Hematopoietic multipotent progenitor cell treated with erythropoietin and hydrocortisone succinate and interleukin-3 and kit ligand, for 6 days (in vitro differentiated cells): ENCODE measurements at places on chromosomes 1 and 21.

DNA sequence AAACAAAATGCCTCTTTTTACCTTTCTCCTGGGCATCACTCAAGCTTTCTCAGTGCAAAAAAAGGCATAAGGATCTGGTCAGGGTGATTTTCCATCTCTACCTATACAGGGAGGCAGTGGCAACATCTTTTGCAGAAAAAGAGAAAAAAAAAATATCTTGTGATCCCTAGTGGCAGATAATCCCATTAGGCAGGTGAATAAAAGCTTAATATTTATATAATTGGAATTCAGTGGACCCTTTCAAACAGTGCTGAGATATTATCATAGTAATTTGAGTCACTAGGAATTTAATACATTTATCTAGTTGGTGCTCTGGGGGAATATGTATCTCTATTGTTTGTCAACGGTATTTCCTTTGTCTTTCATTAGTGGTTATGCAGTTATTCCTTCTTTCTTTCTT lies 29.9 kb upstream of the CXADR start:
- DNase-seq, result no peak

GRCh38 chr1:231734417-231734816 lies 107.8 kb downstream of the DISC1 start:
- DNase-seq, result no peak

GRCh38 chr1:173405281-173405680 lies 71.9 kb upstream of the PRDX6 start:
- no peak for DNase-seq

- DNase-seq, result no peak
These were observed 8.4 kb upstream of the GALNT2 start for GRCh38 chr1:230058626-230059025.

DNA sequence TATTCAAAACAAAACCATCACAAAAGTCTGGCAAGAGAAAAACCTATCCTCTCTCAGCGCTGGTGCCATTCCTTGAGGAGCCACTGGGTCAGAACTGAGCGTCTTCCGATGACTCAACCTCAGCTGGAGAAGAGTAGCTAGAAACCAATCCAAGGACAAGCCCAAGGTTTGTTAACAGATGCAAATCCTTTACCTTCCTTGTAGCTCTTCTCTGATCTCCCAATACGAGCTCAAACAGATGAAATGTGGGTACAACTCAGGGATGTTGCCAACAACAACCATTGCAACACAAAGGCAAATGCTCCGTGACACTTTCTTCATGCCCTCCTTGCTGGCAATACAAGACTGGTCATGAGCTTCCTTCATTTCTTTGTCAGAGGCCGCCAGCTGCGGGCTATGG lies 337.1 kb downstream of the SIPA1L2 start:
- DNase-seq, result no peak

- DNase-seq, result no peak
These were observed 73.0 kb upstream of the IFFO2 start for GRCh38 chr1:19029191-19030085.

- no peak for DNase-seq
These were observed 32.7 kb upstream of the PTP4A2 start for GRCh38 chr1:31970873-31971272.

DNA sequence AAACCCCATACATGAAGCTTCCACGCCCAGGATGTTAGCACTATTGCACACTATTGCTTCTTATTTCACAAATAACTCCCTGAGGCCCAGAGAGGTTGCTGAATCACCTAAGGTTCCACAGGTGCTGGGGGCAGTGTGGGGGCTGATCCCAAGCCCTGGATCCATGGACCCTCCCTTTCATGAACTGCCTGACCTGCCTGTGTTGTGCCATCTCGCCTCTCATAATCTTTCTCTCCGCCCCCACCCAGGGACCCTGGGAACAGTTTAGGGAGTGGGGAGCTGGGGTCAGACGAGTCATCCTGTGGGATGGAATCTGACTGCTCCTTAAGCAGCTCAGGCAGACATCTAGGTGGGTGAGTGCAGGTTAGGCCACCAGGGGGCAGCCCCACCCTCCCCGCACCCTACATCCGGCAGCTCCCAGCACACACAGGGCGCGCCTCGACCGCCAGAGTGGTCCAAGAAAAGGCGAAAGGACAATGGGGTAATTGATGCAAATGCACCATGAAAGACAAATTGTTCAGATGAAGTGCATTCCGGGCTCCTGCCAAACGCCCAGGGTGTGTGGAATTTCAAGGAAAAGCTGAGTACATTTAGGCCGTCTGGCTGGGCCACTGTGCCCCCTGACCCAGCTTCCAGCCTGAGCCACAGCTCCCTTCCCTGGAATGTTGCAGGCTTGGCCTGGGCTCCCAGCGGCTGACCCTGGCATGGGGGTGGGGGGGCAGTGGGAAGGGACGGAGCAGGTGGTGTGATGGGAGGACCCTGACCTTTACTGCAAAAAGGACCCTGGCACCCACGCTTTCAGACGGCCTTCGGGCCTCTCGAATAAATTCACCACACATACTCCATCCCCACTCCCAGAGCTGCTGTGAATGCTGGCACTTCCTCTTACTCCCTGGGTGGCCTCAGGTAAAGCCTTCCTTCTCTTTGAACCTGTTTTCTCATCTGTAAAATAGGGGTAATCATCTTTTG lies 20.8 kb downstream of the PHLDA3 start:
- peak; percentile 79 for DNase-seq

GRCh38 chr1:206505702-206506355 lies 1.5 kb upstream of the RASSF5 start:
- peak; percentile 38 for DNase-seq

DNA sequence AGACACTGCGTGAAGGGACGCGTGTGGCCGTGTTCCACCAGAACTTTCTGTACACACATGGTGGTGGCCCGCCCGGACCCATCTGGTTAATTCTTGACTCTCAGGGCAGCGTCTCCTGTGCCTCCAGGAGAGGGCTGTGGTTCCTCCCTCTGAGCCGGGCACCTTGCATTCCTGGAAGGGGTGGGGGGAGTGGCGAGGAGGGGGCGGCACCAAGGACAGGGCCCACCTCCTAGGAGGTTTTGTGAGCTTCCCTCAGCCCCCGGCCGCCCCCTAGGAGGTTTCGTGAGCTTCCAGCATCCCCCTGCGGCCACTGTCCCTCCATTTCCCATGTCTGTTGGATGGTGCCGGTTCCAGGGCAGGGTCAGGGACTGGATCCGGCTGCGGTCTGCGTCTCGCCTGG lies 28.9 kb downstream of the FAAP20 start:
- DNase-seq, result no peak

DNA sequence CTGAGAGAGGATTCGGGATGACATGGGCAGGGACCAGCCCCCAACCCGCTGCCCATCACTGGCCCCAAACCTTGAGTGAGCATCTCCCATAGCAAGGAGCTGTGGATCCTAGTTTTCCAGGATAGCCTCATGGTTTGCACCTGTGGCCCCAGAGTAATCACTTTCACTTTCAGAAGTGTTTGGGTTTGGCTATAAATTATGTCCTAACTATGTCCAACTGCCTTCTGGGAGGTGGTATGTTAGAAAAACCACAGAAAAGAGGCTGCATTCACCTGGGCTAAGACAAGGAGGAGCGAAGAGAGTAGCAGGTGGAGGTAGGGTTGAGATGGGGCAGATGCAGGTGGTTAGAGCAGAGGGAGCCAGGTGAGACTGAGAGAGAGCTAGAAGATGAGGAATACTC lies 19.4 kb upstream of the CLIC6 start:
- no peak for DNase-seq

DNA sequence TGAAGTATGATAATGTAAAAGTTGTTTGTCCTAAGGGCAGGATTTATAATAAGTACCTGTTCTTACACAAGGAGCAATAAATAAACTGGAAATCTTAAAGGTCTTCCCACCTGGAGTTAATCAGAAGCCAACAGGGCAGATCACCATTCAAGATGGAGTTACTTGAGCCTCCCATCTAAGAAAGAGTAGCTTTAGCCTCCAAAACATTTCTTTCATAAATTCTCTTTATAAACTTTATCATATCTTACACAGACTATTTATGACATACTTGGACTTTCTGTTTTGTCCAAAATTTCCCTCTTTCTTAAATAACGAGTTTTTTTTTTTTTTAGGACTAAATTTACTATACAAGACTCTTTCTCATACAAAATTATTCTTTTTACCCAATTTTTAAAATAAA lies 18.5 kb downstream of the OR2T1 start:
- no peak for DNase-seq

DNA sequence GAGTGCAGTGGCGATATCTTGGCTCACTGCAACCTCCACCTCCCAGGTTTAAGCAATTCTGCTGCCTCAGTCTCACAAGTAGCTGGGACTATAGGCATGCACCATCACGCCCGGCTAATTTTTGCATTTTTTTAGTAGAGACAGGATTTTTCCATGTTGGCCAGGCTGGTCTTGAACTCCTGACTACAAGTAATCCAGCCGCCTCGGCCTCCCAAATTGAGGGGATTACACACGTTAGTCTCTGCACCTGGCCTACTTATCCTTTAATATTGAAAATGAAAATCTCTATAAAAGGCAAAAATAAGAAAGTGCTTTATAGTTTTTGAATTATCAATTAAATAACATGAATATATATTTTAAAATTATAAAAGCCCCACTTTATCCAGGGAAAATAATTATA lies 190.6 kb downstream of the DPYD start:
- DNase-seq, result no peak

DNA sequence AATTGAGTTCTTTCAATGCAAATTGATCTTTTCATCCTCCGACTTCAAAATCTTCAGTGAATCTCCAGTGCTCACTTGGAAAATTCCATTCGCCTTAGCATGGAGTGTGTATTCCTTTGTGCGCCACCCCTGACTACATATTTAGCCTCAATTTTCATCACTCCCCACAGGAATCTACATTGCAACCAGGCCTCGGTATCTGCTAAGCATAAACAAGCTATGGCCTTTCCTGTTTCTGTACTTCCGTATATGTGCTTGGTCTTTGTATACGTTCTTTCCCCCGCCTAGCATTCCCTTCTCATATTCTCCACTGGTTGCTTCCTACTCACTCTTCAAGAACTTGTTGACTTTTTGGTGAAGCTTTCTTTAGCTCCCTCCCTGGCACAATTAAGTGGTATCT lies 470.8 kb downstream of the LMO4 start:
- no peak for DNase-seq

DNA sequence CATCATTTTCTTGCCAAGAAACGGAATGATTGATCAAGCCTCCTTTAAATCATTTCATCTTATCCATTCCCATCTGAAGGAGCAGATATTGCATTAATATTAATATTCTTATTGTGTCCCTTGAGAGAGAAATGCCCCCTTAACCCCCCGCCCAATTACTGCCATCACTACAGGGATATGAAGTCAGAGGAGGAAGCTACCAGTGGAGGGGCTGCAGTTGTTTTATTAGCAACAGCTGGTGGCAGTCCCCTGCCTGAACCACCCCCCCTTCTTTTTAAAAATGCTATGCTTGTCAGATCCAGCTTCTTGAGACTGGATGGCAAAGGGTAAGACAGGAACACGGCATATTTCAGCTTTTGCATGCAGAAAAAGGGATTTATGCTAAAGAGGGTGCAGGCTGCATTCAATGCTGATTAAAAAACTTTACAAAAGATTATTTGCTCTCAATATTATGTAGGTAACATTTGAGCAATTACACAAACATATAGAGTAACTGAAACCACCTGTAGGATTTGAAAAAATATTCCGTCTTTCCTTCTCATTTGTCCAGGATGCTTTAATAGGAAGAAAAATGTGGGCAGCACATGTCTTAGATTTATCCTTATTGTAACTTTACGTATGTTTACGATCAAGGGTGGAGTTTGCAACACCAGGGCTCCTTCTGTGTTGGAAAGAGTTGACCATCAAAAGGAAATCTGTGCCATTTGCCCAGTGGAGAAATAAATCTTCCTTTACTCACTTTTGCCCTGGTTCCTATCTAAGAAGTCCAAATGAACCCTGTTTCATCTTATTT lies 77.7 kb downstream of the ZBTB18 start:
- no peak for DNase-seq
